ENCODE measurements at places on chromosomes 3 and 15.

GRCh38 chr15:43214169-43214568, 6.6 kb downstream of the EPB42 start:
- DNase-seq, result no peak

- no peak for DNase-seq
Observed at GRCh38 chr3:129612534-129613366, 6.3 kb upstream of the PLXND1 start.

- DNase-seq, result no peak
Observed at GRCh38 chr3:152353578-152353977, 84.8 kb downstream of the MBNL1 start.

DNA sequence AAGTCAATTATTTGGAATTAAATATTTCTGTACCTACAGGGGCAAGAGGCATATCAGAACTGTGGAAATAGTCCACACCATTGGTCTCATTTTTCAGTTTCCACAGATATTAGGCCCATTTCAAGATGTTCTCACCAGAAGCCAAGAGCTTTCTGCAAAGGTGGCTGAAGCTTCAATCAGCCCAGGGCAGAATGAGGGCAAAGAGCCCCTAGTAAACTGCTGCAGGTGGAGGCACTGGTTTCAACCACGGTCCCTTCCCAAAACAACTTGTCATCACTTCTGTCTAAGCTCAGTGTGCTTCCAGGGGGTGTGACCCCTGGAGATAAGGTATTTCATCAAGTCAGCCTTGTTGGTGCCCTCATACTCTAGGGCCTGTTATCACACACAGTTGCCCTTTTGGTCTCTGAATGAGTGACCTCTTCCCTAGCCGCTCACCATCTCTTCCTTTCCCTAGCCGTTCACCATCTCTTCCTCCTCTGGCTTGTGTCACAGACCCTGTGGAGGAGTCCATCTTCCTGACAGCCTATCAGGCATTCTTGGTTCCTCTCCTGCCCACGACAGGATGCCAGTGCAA, 21.2 kb downstream of the IL17RD start:
- DNase-seq, result no peak

DNA sequence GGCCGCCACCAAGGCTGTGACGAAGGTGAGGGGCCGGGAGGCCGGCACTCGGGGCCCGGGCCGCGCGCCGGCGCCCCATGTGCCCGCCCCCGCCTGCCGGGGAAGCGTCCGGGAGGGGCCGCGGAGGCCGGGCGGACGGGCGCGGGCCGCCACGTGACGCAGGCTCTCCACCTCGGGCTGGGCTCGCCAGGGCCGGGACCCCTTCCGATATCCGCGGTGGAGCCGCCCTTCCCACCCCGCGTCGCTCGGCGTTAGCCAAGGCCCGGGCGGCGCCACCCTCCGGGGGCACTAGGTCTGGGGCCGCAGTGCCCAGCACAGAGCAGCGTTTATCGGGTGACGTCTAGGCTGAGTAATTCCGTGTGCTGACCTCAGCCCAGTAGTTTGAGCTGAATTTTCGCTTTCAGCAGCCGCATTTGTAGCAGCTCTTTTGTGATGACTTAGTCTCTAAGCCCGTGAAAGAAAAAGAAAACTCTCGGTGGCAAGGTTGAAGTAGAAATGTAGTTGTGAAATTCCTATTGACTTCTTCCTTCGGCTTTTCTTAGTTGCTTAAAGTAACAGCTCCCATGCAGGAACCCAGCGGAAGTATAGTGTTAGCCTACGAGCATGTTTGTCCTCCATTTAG, 885 bp downstream of the CDV3 start:
- peak; percentile 64 for DNase-seq

DNA sequence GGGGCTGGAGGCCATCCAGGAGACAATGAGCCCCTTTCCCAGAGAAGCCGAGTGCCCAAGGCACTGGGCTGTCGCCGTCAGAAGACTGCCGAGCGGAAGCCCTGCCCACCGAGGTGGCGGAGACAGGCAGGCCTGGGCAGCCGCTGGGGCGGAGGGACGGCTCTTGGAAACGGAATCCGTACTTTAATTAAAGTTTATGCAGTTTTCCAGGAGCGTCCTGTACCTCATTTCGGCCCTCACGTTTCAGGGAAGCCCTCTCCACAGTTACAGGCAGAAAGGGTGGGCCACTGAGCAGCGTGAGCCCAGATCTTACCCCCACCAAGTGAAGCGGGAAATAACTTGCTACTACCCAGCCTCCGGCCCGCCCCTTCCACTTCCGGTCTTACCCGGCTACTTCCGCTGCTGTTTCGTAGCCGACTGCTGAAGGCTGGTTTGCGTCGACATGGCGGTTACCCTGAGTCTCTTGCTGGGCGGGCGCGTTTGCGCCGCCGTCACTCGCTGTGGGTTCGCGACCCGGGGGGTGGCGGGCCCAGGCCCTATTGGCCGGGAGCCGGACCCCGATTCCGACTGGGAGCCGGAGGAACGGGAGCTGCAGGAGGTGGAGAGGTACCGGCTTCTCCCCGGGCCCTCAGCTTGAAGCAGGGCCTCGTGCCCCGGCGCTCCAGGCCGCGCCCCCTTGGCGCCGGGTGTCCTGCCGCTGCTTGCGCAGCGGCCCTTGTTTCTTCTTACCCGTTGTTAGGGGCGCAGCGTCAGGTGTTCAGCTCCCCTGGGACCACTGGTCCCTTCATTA, at the start of gene NGRN:
NGRN (plus strand) TSS at position 402 of the 790 bp plus-strand sequence; CDS start at position 443, 41 bp downstream.
- peak; percentile 84 for DNase-seq

DNA sequence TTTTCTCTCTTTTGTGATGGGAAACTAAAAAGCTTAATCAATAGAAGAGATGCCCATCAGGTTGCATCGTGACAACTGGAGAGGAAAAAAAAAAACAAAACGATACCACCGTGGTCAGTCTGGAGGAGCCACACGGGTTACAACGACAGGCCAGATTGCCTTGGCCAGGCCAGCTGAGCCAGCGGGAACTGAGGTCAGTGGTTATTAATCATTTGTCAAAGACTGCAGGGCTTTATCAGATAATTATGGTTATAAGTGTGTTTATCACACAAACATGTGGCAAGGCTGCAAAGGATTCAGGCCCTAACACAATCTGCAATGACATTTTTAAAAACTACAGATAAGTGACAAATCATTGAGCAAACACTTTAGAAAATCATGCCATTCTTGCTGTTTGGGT, 135.0 kb upstream of the FAM3D start:
- no peak for DNase-seq

GRCh38 chr15:51335538-51336410, 2.6 kb downstream of the CYP19A1 start:
- no peak for DNase-seq

GRCh38 chr3:183061391-183062172, 37.7 kb downstream of the MCCC1 start:
- DNase-seq, result no peak
